ENCODE measurements at places on chromosomes 5 and 9. TPM values are rescaled to one million over a fixed set of nuclear protein-coding genes. Genes with fewer than 3 reads are reported as not detected.

GRCh38 chr5:143041972-143042770, 272.0 kb downstream of the ARHGAP26 start:
- DNase-seq, result no peak
- H3K36me3 ChIP-seq, result no peaks in the 10 kb centered on the region
- H3K27me3 ChIP-seq, result no peaks in the 10 kb centered on the region

GRCh38 chr9:133976887-133977286, 15.2 kb downstream of the VAV2 start:
- no peak overlapping the region for H3K4me3 ChIP-seq
- no peaks in the 10 kb centered on the region for H3K36me3 ChIP-seq
- H3K4me1 ChIP-seq, result peaks cover 33% of the 10 kb centered on the region
- H3K27me3 ChIP-seq, result no peaks in the 10 kb centered on the region

GRCh38 chr5:158537366-158537765, 562.4 kb downstream of the EBF1 start:
- H3K4me3 ChIP-seq, result no peak overlapping the region
- no peaks in the 10 kb centered on the region for H3K4me1 ChIP-seq
- H3K36me3 ChIP-seq, result no peaks in the 10 kb centered on the region
- no peaks in the 10 kb centered on the region for H3K27me3 ChIP-seq

DNA sequence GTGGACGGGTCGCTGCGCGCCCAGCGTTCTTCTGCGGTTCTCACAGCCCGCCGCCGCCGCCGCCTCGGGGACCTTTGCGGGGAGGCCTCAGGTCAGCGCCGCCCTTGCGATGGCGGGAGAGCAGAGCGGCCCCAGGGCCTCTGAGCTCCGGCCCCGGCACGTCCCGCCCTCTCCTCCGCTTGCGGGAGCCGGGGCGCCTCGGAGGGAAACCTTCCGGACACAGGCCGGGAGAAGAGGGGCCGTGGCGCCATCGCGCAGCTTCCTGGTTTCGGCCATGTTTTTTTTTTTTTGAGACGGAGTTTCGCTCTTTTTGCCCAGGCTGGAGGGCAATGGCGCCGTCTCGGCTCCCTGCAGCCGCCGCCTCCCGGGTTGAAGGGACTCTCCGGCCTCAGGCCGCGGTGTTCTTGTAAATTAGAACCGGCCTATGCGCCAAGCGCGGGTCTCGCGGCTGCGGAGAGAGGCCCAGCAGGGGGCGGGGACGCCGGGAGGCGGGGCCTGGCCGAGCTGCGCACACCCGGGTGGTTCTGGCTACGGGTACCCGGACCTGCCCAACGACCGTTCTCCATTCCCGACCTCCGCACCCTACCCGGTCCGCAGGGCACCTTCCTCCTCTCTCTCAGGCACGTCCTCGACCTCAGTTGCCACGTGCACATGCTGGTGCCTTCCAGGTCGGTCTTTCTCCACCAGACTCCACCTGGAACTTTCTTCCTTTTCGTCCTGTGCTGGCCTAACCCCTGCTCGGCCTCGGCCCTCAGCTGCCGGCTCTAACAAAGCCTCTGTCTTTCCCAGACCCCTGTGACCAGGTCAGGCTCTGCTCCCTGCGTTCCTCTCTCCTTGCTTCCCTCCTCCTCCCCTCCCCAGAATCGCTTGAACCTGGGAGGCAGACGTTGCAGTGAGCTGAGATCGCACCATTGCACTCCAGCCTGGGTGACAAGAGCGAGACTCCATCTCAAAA, 28.8 kb upstream of the MGAT1 start:
- H3K27me3 ChIP-seq, result no peaks in the 10 kb centered on the region
- peak overlapping the region; percentile 98 for H3K27ac ChIP-seq
- H3K4me3 ChIP-seq, result peak overlapping the region; percentile 96
- H3K36me3 ChIP-seq, result no peaks in the 10 kb centered on the region
- peaks cover 51% of the 10 kb centered on the region for H3K4me1 ChIP-seq
- DNase-seq, result no peak

- no peaks in the 10 kb centered on the region for H3K36me3 ChIP-seq
- H3K27ac ChIP-seq, result peak overlapping the region; percentile 87
- H3K4me1 ChIP-seq, result peaks cover 70% of the 10 kb centered on the region
- H3K27me3 ChIP-seq, result no peaks in the 10 kb centered on the region
Measured at GRCh38 chr9:137311171-137311985, 9.3 kb upstream of the NRARP start.

Gene PCDHB5
- 2.9 TPM for total RNA-seq

GRCh38 chr5:78530342-78531096, 118.1 kb downstream of the LHFPL2 start:
- no peak for DNase-seq
- H3K27ac ChIP-seq, result no peak overlapping the region
- peaks cover 25% of the 10 kb centered on the region for H3K4me1 ChIP-seq
- H3K27me3 ChIP-seq, result no peaks in the 10 kb centered on the region
- no peaks in the 10 kb centered on the region for H3K36me3 ChIP-seq
